ENCODE measurements at places on chromosomes 6 and 20. TPM values are rescaled to one million over a fixed set of nuclear protein-coding genes. Genes with fewer than 3 reads are reported as not detected.

DNA sequence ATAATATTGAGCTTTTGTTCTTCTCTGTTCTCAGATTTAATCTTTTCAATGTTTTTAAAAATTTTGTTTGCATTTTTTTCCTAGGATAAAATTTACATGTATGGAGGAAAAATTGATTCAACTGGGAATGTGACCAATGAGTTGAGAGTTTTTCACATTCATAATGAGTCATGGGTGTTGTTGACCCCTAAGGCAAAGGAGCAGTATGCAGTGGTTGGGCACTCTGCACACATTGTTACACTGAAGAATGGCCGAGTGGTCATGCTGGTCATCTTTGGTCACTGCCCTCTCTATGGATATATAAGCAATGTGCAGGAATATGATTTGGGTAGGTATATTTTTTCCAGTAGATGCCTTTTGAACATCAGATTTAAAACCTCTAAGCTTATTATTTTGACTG, 89.8 kb downstream of the ATRN start:
- no peak overlapping the region for H3K27ac ChIP-seq
- no peak overlapping the region for H3K4me3 ChIP-seq
- H3K27me3 ChIP-seq: no peaks in the 10 kb centered on the region
- H3K4me1 ChIP-seq: no peaks in the 10 kb centered on the region
- DNase-seq: no peak

DNA sequence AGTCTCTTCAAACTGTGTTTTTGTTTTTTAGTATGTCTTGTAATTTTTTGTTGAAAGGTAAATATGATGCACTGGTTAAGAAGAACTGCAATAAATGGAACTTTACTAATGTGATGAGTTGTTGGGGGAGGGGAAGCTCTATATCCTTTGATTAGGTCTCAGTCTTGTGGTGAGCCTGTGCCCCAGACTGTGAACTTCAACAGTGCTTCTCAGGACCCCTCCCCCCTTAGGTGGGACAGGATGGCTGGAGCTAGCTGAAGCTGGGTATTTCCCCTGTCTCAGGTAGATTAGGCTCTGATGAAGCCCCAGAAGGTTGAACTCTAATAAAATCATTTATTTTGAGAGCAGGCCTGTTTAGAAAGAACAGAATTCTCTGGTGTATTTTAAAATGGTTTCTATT, 31.4 kb upstream of the TASP1 start:
- H3K27me3 ChIP-seq: peaks cover 14% of the 10 kb centered on the region
- DNase-seq: no peak
- H3K36me3 ChIP-seq: no peaks in the 10 kb centered on the region
- H3K4me1 ChIP-seq: no peaks in the 10 kb centered on the region
- H3K27ac ChIP-seq: no peak overlapping the region
- H3K4me3 ChIP-seq: no peak overlapping the region

EYA4 gene
- not detected for total RNA-seq

DNA sequence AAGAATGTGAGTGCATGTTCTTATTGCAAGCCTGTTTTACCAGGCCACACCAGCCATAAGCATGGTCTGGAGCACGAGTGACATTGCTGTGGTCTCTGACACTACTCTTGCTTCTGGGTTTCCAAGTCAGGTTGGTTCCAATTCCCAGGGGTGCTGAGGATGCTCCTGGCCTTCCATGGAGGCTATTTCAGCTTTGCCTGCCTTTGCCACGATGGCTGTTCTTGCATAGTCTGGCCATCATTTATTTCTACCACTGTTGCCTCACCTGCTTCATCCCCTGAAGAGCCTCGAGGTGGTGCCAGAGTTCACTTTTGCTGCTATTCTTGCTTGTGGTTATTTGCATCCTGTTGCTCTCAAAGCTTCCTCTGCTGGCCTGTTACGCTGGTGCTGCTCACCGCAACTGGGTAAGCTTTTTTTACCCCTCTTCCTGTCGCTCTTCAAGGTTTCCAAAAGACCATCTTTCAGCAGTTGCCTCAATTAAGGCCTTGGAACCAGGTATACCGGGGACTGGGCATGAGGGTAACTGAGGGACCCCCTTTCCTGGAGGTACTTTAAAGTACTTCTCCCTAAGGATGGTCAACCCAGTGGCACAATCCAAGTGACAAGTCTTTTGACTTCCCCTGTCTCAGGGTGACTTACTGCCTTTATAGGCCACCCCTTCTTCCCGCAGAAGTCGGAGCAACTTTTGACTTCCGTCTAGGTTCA, 64.5 kb downstream of the AKAP7 start:
- H3K4me3 ChIP-seq: peak overlapping the region; percentile 75
- H3K36me3 ChIP-seq: peaks cover 21% of the 10 kb centered on the region
- H3K4me1 ChIP-seq: peaks cover 54% of the 10 kb centered on the region
- H3K27me3 ChIP-seq: no peaks in the 10 kb centered on the region
- peak; percentile 84 for DNase-seq

TRERF1 gene
- 18.2 TPM for total RNA-seq

PRICKLE4 gene
- total RNA-seq: not detected

SPEF1 gene
- total RNA-seq: not detected

GRCh38 chr20:57999465-58000111, 228.9 kb downstream of the ANKRD60 start:
- H3K36me3 ChIP-seq: no peaks in the 10 kb centered on the region
- no peak for DNase-seq
- H3K27me3 ChIP-seq: peaks cover 12% of the 10 kb centered on the region
- H3K27ac ChIP-seq: no peak overlapping the region
- H3K4me1 ChIP-seq: no peaks in the 10 kb centered on the region
- no peak overlapping the region for H3K4me3 ChIP-seq

GRCh38 chr6:161349886-161350285, 76.0 kb upstream of the AGPAT4 start:
- peaks cover 7% of the 10 kb centered on the region for H3K4me1 ChIP-seq
- no peak overlapping the region for H3K4me3 ChIP-seq
- H3K27ac ChIP-seq: no peak overlapping the region
- no peaks in the 10 kb centered on the region for H3K27me3 ChIP-seq
- H3K36me3 ChIP-seq: no peaks in the 10 kb centered on the region

SCRT2 gene
- not detected for total RNA-seq

SAMD5 gene
- not detected for total RNA-seq

SLC22A16 gene
- total RNA-seq: not detected

DNA sequence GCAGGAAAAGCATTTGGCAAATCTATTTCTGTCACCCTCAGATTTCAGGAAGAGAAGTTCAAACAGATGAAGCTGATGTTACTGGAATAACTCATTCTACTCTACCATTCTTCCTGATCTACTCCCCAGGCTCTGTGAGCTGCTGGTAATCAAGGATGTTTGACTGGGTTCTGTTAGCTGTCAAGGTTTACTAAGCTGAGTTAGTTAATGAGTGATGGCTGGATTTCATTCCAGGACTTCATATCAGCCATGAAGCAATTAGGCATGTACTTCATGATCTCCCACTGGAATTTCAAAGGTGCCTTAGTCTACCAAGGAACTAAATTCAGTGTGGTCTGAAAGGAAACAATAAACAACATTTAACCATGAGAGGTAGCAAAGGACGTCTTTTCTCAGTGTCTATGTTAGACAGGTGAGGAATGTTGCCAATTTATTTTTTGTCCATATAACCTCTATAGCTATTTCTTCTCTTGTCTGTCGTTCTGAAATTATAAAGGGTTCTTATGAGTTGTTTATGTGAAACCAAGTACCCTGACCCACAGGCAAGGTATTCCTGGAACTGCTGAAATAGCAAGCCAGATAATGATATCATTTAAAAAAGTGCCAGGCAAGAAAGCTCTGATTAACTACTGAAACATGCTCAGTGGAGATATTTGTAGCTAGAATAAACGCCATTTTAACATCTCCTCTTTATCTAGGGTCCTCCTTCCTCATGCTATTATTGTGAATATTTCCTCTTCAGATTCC, 112.9 kb downstream of the BACH2 start:
- no peak for DNase-seq
- peaks cover 39% of the 10 kb centered on the region for H3K4me1 ChIP-seq
- no peak overlapping the region for H3K4me3 ChIP-seq
- H3K27ac ChIP-seq: no peak overlapping the region
- H3K27me3 ChIP-seq: no peaks in the 10 kb centered on the region

DNA sequence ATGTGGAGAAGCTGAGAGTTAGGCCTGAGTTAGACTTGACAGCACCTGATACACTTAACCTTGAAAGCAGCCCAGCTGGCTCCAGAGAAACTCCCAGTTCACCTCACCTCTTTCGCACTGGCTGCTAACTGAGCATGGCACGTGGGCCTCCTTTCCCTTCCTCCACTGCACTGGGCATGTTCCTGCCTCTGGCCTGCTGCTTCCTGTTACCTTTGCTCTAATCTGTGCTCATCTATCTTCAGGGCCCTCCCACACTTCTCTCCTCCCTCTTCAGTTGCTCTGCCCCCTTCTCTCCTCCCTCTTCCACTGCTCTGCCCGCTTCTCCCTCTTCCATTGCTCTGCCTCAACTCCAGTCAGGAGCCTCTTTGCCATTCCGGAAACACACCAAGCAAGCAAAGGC, 13.7 kb upstream of the UBE2V1 start:
- peaks cover 78% of the 10 kb centered on the region for H3K36me3 ChIP-seq
- no peaks in the 10 kb centered on the region for H3K27me3 ChIP-seq
- H3K27ac ChIP-seq: peak overlapping the region; percentile 35
- no peak overlapping the region for H3K4me3 ChIP-seq

DNA sequence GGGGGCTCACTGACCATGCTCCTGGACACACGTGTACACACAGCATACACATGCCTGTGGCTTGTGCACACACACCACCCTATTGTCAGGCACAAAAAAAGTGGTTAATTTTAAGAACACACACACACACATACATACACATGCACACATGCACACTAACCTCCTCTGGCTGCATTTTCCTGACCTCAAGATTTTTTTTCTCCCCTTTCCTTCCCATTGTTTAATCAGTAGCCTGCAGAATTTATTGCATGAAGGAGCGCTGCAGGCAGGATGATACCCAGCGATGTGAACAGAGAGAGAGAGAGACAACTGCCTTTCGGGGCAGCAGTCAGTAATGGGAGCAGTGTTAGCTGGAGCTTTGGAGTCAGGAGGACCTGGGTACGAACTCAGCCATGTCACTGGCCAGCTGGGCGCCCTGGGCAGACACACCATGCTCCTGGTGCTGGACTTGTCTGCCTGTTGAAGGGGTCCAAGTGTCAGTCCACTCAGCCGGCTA, 990 bp upstream of the TRAF3IP2 start:
- peaks cover 3% of the 10 kb centered on the region for H3K36me3 ChIP-seq
- H3K4me3 ChIP-seq: peak overlapping the region; percentile 82
- H3K27ac ChIP-seq: peak overlapping the region; percentile 92

GRCh38 chr6:127517693-127518092, 1.4 kb downstream of the MTCL3 start:
- H3K4me3 ChIP-seq: peak overlapping the region; percentile 79
- peaks cover 11% of the 10 kb centered on the region for H3K36me3 ChIP-seq
- H3K4me1 ChIP-seq: peaks cover 48% of the 10 kb centered on the region
- no peak for DNase-seq
- H3K27me3 ChIP-seq: peaks cover 13% of the 10 kb centered on the region

DNA sequence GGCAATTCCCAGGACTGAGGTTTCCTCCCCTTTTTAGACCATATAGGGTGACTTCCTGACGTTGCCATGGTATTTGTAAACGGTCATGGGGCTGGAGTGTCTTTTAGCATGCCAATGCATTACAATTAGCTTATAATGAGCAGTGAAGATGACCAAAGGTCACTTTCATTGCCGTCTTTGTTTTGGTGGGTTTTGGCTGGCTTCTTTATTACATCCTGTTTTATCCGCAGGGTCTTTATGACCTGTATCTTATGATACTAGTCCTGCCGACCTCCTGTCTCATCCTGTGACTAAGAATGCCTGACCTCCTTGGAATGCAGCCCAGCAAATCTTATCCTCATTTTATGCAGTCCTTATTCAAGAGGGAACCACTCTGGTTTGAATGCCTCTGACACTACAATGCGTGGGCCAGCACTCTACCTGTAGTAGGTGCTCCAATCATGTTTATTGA, 190.1 kb downstream of the KCNQ5 start:
- DNase-seq: no peak
- no peaks in the 10 kb centered on the region for H3K27me3 ChIP-seq
- peaks cover 5% of the 10 kb centered on the region for H3K4me1 ChIP-seq
- H3K4me3 ChIP-seq: no peak overlapping the region

GRCh38 chr6:154466139-154466538, 44.3 kb downstream of the CNKSR3 start:
- no peak for DNase-seq
- no peak overlapping the region for H3K4me3 ChIP-seq
- no peaks in the 10 kb centered on the region for H3K36me3 ChIP-seq
- no peak overlapping the region for H3K27ac ChIP-seq
- H3K4me1 ChIP-seq: no peaks in the 10 kb centered on the region

ADGB gene
- not detected for total RNA-seq

BPIFB4 gene
- not detected for total RNA-seq

DNA sequence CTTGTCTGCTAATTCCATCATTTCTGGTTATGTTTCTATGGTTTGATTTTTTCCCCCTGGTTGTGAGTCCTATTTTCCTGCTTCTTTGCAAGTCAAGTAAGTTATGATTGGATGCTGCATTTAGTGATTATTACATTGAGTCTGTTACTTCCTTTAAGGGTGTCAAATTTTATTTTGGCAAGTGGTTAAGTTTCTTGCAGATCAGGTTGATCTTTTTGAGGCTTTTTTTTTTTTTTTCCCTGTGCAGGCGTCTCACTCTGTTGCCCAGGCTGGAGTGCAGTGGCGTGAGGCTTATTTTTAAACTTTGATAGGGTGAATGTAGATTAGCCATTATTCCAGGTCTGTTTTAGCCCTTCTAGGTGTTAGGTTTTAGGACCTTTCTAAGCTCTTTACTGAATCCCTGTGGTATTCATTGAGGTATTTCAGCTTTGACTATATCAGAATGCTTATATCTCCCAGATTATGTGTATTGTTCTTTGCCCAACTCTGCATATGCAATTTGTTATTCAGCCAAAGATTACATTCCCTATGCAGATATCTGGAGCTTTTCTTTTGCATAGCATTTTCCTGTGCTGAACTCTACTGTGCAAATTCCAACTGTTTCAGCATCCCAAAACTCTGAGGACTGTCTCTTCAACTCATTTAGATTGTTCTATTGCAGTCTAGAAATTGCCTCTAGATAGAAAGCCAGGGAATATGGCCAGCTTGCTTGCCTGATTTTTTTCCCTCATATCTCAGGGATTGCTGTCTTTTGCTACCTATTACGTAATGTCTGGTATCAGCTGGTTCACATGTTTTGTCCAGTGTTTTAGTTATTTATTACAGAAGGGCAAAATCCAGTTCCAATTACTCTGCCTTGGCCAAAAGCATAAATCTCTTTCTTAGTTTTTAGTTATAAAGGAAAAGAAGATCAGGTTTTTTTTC, 113.3 kb downstream of the AFG1L start:
- H3K27ac ChIP-seq: no peak overlapping the region
- H3K4me1 ChIP-seq: no peaks in the 10 kb centered on the region
- H3K36me3 ChIP-seq: peaks cover 3% of the 10 kb centered on the region

- H3K4me1 ChIP-seq: no peaks in the 10 kb centered on the region
- DNase-seq: no peak
- no peaks in the 10 kb centered on the region for H3K36me3 ChIP-seq
- no peak overlapping the region for H3K4me3 ChIP-seq
- no peaks in the 10 kb centered on the region for H3K27me3 ChIP-seq
- H3K27ac ChIP-seq: no peak overlapping the region
These were observed 646.5 kb upstream of the EPHA7 start for GRCh38 chr6:94065707-94066337.

DNA sequence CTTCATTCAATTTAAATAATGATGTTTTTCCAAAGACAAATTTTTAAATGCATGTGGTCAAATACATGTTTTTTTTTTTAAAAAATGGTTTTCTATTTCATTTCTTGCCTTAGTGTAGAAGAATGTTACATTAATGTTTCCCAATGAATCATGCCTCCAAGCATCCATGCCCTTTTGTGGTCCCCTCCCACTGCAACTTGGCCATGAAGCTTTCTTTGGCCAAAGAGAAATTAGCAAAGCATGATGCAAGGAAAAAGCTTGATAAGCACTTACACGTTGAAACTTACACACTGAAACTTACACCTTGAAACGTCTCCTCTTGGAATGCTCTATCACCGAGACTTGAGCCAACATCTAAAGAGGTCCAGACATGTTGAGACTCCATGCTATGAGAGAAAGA, 93.0 kb upstream of the ELOVL5 start:
- peaks cover 20% of the 10 kb centered on the region for H3K4me1 ChIP-seq
- H3K4me3 ChIP-seq: no peak overlapping the region
- H3K27ac ChIP-seq: no peak overlapping the region

RAD21L1 gene
- total RNA-seq: not detected

Data from activated CD4-positive, alpha-beta memory T cell treated with anti-CD3 and anti-CD28 coated beads, Interleukin-2, amount 10 ng/mL, durations not matched to agents 7 days and 5 days (primary cell).